ENCODE measurements at places on chromosomes 7 and 10.

GRCh38 chr10:24706479-24707118 lies 17.1 kb downstream of the ARHGAP21 start:
- DNase-seq = peak; percentile 58

- DNase-seq = no peak
Observed at GRCh38 chr7:117383483-117384189, 43.7 kb downstream of the ASZ1 start.

DNA sequence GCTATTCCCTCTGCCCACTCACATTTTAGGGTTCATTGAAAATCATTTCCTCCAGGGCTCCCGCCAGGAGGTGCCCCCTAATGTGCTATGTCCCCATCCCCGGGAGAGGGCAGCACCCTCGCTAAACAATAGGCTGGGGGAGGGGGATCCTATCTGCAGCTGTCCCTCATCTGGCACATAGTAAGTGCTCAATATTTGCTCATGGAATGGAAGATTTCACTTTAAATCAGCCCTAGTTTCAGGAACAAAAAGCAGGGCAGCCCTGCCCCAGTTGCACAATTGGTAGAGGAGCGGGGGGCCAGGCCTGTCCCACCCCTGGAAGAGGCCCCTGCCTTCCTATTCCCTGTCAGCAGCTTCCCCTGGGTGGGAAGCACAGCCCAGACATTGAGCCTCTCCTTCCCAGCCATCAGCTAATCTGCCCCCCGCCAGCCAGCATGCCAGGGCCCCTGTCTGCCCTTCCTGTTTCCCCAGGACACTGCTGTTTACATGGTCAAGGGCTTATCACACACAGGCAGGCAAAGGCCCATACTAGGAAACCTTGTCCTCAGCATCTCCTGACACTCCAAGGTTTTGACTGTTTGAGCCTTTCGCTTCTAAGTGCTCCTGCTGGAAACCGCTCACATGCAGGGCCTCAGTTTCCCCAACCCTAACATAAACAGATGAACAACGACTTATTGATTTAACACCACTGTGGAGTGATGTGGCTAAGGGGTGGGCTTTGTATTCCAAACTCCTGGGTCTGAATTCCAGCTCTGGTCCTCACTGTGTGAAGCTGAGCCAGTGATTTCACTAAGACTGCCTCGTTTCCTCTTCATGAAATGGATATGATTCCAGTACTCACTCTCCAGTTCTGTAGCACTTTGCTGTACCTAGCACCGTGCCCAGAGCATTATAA lies 130.7 kb upstream of the ZMIZ1 start:
- peak; percentile 39 for DNase-seq

- peak; percentile 21 for DNase-seq
Observed at GRCh38 chr7:41628901-41629300, 74.0 kb downstream of the INHBA start.

DNA sequence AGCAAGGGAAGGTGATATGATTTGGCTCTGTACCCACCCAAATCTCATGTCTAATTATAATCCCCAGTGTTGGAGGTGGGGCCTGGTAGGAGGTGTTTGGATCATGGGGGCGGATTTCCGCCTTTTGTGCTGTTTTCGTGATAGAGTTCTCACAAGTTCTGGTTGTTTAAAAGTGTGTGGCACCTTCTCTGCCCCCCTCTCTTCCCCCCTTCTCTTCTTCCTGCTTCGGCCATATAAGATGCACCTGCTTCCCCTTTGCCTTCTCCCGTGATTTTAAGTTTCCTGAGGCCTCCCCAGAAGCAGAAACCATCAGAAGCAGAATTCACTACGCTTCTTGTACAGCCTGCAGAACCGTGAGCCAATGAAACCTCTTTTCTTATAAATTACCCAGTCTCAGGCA lies 21.1 kb downstream of the BTRC start:
- DNase-seq = no peak

GRCh38 chr7:2272031-2272430 lies 30.0 kb downstream of the NUDT1 start:
- DNase-seq = no peak

- DNase-seq = no peak
Observed at GRCh38 chr7:122136078-122136477, 8.0 kb downstream of the AASS start.

GRCh38 chr10:43264965-43265798 lies 1.7 kb downstream of the RASGEF1A start:
- no peak for DNase-seq

GRCh38 chr7:84336303-84336702 lies 141.7 kb upstream of the SEMA3A start:
- DNase-seq = no peak

GRCh38 chr10:34275626-34276130 lies 539.4 kb downstream of the PARD3 start:
- no peak for DNase-seq

GRCh38 chr7:154903083-154903731 lies 99.7 kb downstream of the PAXIP1 start:
- no peak for DNase-seq

- DNase-seq = no peak
Observed at GRCh38 chr7:69953136-69954067, 355.1 kb downstream of the AUTS2 start.

GRCh38 chr7:105713488-105714465 lies 132.5 kb upstream of the EFCAB10 start:
- DNase-seq = no peak

DNA sequence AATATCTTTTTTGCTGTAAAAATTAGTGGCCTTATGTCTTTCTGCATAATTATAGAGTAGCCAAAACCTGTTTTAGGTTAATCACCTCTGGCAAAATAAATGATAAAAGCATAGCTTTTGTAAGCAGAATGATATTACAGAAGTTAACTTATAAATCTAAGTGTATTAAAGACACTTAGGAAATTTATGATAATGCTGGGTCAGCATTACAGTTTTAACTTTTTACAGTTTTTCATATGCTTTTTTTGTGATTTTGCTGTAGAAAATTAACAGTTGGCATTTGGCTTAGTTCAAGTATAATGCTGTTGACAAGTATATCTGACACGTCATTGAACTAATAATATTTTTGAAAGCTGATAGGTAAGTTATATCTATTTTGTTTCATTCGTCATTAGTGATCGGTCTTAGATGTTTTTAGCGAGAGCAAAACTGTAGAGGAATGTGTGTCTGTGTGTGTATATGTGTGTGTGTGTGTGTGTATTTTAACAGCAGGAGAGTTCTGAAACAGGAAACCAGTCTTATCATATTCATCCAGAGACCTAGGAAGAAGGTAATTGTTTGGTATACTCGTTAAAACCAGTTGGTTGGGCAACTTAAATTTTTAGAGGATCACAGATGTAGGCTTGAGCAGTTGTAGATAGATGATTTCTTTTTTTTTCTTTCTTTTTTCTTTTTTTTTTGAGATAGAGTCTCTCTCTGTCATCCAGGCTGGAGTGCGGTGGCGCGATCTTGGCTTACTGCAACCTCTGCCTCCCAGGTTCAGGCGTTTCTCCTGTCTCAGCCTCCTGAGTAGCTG lies 15.4 kb downstream of the PTEN start:
- DNase-seq = no peak
